Endothelial cell of umbilical vein (primary cell): ENCODE measurements at places on chromosomes 1 and 21.

GRCh38 chr1:24955161-24955560 is 25.1 kb upstream of the RUNX3 start:
- H3K27me3 ChIP-seq: no peaks in the 10 kb centered on the region
- H3K27ac ChIP-seq: no peak overlapping the region
- no peaks in the 10 kb centered on the region for H3K36me3 ChIP-seq

GRCh38 chr1:84366786-84367185 is 31.5 kb upstream of the DNASE2B start:
- H3K4me3 ChIP-seq: no peak overlapping the region
- no peak for DNase-seq
- H3K27me3 ChIP-seq: no peaks in the 10 kb centered on the region

DNA sequence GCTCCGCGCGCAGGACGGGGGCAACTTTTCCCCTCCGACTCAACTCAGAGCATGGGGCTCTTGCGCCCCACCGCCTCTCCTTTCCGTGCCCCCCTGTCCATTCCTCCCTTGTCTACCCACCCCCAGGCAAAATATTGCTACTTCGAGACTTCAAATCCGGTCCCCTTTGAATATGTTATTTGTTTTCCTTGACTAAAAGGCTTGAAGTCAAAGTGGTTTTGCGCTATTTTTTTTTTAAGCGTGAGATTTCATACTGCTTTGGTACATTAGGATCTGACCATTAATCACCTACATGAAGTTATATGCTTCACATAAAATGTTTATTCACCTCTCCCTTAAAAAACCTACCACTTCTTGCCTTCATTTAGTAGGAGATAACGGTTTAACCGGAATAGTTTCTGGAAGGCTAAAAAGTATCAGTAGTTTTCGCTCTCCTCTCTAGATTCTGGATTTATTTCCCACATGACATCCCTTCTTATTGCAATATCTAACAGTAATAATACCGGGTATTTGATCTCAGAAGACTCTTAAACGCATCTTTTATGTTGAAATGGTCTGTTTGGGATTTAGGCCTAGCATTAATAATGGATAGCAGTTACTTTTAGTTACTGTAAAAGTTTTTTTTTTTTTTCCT is 1.6 kb downstream of the NFIA start:
- H3K27ac ChIP-seq: peak overlapping the region; percentile 60
- peak; percentile 67 for DNase-seq
- H3K27me3 ChIP-seq: no peaks in the 10 kb centered on the region
- peak overlapping the region; percentile 91 for H3K4me3 ChIP-seq
- peaks cover 45% of the 10 kb centered on the region for H3K4me1 ChIP-seq
- peaks cover 5% of the 10 kb centered on the region for H3K36me3 ChIP-seq

GRCh38 chr1:35683012-35683411 is 35.7 kb downstream of the C1orf216 start:
- no peak overlapping the region for H3K27ac ChIP-seq
- H3K27me3 ChIP-seq: peaks cover 43% of the 10 kb centered on the region
- H3K4me1 ChIP-seq: no peaks in the 10 kb centered on the region
- no peak overlapping the region for H3K4me3 ChIP-seq
- H3K36me3 ChIP-seq: no peaks in the 10 kb centered on the region
- DNase-seq: no peak

DNA sequence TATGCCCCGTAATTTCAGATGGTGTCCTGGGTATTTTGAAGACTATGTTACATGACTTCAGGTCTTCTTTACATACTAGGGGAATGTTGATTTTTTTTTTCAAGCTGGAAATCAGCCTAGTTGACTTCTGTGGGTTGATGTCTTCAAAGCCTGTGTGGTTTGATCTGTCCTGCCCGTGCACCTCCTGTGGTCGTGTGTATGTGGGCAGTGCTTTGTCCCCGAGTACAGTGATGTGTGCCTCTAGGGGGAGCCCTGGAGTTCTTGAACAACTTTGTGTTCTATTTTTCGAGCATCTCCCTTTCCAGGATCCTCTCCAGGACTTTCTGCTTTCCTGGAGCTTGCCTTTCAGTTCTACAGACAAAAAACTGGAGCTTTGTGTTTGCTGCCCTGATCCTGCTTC is 28.9 kb downstream of the OBSCN start:
- no peaks in the 10 kb centered on the region for H3K36me3 ChIP-seq
- H3K27me3 ChIP-seq: peaks cover 2% of the 10 kb centered on the region
- H3K4me3 ChIP-seq: no peak overlapping the region

GRCh38 chr1:92439291-92439690 is 47.4 kb downstream of the GFI1 start:
- H3K27me3 ChIP-seq: no peaks in the 10 kb centered on the region
- H3K27ac ChIP-seq: no peak overlapping the region
- DNase-seq: no peak
- peaks cover 4% of the 10 kb centered on the region for H3K4me1 ChIP-seq
- H3K36me3 ChIP-seq: no peaks in the 10 kb centered on the region
- no peak overlapping the region for H3K4me3 ChIP-seq

DNA sequence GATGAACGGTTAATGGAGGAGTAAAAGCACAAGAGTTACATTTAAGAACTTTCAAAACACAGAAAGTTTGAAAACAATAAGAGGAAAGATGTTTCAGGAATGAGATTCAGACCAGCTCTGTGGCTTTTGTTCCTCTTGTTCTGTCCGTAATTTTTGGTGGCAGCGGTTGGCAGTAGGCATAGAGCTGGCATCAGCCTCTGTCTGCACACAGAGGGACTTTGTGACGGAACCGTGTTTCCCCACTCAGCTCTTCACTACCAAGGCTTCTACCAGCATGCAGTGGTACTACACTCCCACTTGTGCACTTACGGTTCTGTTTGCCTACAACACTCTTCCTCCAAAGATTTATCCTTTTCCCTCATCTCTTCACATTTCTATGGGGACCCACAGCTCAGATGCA is 212.8 kb downstream of the DSCAM start:
- H3K27ac ChIP-seq: no peak overlapping the region
- no peaks in the 10 kb centered on the region for H3K4me1 ChIP-seq
- DNase-seq: no peak
- no peak overlapping the region for H3K4me3 ChIP-seq
- no peaks in the 10 kb centered on the region for H3K27me3 ChIP-seq

- peaks cover 16% of the 10 kb centered on the region for H3K4me1 ChIP-seq
- DNase-seq: peak; percentile 50
- no peaks in the 10 kb centered on the region for H3K36me3 ChIP-seq
These were observed 72.2 kb upstream of the GADD45A start for GRCh38 chr1:67612788-67613241.

DNA sequence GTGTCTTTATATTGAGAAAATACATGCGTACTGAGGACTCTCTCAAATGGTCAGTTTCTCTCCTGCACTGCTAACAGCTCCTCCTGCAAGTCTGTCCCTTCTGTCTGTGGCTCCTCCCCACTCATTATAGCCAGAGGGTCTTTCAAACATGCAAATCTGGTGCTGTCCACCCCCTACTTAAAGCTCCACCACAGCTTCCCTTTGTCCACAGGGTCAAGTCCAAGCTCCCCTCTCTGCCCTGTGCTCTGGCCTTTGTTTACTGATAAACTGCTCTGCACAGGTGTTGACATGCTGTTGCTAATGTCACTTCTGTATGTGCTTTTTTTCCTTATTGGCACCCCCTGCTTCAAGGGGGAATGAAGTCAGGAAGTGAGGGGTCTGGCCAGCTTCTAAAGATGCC is 47.7 kb upstream of the GPR37L1 start:
- no peak for DNase-seq
- no peak overlapping the region for H3K27ac ChIP-seq
- H3K4me1 ChIP-seq: no peaks in the 10 kb centered on the region
- no peak overlapping the region for H3K4me3 ChIP-seq
- H3K27me3 ChIP-seq: no peaks in the 10 kb centered on the region

DNA sequence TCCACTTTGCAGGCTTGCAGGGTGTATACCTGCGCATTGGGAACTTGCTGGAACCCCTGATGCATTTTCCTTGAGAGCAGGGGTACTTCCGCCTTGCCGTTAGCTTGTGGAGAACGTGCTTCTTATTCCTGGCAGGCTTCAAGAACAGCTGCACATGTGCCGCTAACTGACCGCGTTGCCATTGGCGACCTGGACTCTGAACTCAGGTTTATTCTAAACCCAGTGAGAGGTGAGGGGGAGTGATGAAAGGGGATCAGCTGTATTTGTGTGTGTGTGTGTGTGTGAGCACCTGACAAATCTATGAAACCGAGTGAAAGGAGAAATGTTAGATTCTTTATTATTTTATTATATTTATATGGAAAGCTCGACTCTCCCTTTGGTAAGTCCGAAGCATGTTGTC is 128.6 kb downstream of the HUNK start:
- no peak for DNase-seq
- H3K27ac ChIP-seq: no peak overlapping the region
- H3K36me3 ChIP-seq: no peaks in the 10 kb centered on the region
- H3K4me1 ChIP-seq: no peaks in the 10 kb centered on the region
- H3K4me3 ChIP-seq: no peak overlapping the region
- no peaks in the 10 kb centered on the region for H3K27me3 ChIP-seq

- H3K4me1 ChIP-seq: no peaks in the 10 kb centered on the region
- no peak overlapping the region for H3K4me3 ChIP-seq
- no peak overlapping the region for H3K27ac ChIP-seq
- no peak for DNase-seq
These were observed 110.4 kb downstream of the KCNT2 start for GRCh38 chr1:196497817-196498216.

GRCh38 chr1:151585622-151586021 is 26.2 kb upstream of the SNX27 start:
- no peaks in the 10 kb centered on the region for H3K27me3 ChIP-seq
- no peaks in the 10 kb centered on the region for H3K36me3 ChIP-seq
- no peak overlapping the region for H3K27ac ChIP-seq
- DNase-seq: peak; percentile 10
- no peaks in the 10 kb centered on the region for H3K4me1 ChIP-seq
- H3K4me3 ChIP-seq: no peak overlapping the region

DNA sequence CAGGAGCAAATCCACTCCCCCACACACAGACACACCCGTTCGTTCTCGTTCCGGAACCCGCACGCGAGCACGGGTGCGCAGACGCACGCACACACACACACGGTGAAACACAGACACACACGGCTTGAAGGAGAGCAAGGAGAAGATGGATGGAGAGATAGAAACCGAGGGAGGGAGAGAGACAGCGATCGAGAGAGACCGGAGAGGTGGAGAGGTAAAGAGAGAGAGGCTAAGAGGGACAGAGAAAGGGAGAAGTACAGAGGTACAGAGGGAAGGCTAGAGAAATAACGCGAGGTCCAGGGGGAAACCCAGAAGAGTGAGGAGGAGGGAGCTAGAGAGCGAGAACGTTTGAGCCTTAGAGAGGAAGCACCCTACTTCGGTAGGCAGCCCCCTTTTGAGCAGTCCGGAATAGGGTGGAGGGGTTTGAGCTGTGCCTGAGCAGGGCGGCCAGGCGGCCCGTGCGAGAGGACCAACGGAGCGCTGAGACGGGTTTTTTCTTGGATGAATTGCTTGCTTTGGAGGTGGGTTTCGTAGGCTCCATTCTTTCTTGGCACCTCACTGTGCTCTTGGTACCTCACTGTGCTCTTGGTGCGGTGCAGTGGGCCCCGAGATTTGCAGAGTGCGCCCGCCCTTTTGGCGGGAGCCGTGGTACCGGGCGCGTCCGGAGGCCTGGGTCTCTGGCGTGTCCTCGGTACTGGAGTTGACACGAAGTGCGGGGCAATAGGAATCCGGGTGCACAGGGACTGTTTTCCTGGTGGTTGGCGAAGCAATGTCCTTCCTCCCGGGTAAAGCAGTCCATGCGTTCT is 88.4 kb upstream of the RHOU start:
- peaks cover 39% of the 10 kb centered on the region for H3K27me3 ChIP-seq
- DNase-seq: peak; percentile 5
- H3K4me1 ChIP-seq: peaks cover 4% of the 10 kb centered on the region
- H3K4me3 ChIP-seq: peak overlapping the region; percentile 29
- H3K36me3 ChIP-seq: no peaks in the 10 kb centered on the region

DNA sequence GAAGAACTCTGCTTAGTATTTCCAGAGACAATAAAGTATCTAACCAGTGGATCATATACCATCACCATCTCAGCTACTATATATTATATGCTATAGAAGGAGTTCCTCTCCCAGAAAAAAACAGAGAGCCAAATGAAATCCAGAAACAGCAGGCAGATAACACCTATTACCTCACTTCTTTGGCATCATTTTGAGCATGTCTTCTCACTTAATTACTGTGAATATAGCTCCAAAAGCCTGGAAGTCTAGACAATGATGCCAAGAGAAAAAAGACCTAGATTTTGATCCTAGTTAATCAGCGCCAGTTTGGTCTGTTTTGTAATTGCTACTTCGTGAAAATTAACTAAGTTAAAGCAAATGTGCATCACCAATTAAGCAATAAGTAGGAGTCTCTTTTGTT is 131.3 kb downstream of the EIF4G3 start:
- no peaks in the 10 kb centered on the region for H3K4me1 ChIP-seq
- H3K27ac ChIP-seq: no peak overlapping the region
- no peaks in the 10 kb centered on the region for H3K36me3 ChIP-seq

DNA sequence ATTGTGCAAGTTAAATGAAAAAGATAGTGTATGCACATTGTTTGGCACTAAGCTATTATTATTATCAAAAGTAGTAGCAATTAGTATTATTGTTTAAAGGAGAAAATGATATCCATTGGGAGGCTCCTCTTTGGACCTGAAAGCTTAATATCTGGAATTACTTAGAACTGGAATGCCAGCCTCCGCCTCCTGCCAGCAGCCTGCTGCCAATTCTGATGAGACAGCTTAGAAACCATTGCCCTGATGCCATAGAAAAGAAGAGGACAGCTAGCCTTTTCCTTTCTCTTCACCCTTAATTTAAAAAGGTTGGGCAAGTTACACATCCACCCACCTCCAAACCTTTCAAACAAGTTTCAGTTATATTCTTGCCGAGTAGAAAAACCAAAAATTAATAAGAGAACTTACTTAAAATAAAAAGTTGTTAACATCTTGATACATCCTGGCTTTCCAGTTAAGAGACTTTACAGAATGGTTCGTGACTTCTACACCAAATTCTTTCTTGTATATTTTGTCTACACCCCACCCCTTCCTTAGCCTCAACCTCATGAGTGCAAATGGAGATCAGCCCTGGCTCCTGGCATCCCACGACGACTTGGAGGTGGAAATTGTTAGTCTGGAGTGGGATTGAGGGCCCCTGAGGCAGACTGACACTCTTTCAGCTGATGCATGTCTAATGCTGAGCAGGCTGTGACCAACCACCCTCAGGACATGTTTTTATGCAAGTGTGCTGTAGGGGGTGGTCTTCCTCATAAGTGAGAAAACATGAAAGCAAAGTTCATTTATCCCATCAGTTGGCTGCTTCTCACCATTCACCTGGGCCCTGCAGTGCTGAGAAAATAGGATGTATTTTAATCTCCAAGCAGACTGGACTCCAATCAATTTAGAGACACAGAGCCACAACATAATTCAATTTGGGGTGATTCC is 120.6 kb downstream of the KCNJ15 start:
- no peak overlapping the region for H3K4me3 ChIP-seq
- H3K27me3 ChIP-seq: no peaks in the 10 kb centered on the region
- peak; percentile 59 for DNase-seq
